Hematopoietic multipotent progenitor cell treated with erythropoietin and hydrocortisone succinate and interleukin-3 and kit ligand, for 8 days (in vitro differentiated cells): ENCODE measurements at places on chromosomes 6 and 20.

DNA sequence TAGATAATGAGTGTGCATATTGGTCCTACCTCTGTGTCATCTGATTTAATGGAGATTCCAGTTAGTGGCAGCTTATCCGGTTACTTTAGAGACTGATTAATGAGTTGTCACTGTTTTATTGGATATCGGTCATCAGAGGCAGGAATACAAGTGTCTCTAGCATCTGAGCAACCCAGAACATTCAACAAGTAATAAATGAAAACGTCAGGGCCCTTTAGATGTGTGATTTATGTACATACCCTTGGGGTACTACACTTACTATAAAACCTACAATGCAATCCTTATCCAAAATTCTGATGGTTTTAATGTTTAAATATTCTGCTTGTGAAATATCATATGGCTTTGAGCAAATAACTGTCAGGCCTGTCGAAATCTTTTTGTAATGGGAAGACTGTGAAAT, 1117.9 kb upstream of the FLRT3 start:
- no peak for DNase-seq

DNA sequence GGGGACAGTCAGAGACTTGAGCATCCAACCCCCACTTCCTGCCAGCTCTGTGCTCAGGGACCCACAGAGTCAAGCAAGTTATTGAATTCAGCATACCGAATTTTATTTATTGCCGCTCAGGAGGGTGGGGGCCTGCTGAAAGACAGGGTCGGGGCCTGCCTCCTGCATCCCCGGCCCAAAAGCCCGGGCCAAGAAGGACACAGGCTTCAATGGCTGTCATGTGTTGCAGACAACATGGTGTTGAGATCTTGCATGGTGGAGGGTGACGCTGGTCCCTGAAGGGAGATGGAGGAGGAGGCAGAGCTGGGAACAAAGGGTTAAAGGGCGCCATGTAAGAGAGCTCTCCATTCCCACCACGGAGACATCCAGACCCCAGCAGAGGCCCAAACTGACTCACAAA, 698 bp downstream of the SFTA2 start:
- no peak for DNase-seq

DNA sequence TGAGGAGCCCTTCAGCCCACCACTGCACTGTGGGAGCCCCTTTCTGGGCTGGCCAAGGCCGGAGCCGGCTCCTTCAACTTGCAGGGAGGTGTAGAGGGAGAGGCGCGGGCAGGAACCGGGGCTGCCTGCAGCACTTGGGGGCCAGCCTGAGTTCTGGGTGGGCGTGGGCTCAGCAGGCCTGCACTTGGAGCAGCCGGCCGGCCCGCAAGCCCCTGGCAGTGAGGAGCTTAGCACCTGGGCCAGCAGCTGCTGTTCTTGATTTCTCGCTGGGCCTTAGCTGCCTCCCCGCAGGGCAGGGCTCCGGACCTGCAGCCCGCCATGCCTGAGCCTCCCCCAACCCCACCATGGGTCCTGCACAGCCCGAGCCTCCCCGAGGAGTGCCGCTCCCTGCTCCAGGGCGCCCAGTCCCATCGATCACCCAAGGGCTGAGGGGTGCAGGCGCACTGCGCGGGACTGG, 101.7 kb upstream of the ADGRB3 start:
- no peak for DNase-seq

DNA sequence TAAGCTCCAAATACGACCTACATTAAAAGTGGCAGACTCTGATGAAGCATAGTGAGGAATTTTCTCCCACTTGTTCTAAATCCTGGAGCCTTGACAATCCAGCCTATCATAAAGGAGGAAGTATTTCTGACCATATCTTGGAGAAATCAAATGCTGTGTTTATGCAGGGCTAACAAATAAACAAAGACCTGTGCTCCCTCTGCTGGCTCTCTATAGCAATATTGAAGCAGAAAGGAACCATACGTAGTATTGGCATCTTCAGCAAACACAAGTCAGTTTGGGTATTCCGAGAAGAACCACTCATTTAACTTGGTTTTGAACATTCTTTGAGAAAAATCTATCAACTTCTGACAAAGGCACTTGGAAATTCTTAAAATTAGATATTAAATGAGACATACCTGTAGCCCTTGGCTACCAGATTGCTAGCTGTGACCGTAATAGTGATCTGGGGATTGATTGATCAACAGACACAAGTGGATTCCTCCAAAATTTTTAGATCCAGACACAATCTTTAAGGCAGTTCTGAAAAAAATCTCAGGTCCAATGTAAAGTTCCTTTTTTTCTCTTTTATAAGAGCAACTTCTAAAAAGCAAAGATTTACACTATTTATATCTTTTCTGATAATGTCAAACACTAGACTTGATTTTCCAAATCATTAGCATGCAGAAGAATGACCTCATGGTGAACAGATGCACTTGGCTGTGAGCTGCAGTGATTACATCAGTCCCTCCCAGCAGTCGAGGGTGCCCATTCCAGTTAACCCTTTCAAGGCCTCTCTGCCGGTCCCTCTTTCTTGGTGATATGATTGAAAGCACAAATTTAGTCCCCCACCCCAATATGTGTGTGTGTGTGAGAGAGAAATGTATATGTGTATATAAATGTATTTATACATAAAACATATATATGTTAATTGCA, 40.2 kb downstream of the INSM1 start:
- no peak for DNase-seq

GRCh38 chr6:151024597-151024996, 159.1 kb downstream of the MTHFD1L start:
- DNase-seq: no peak

DNA sequence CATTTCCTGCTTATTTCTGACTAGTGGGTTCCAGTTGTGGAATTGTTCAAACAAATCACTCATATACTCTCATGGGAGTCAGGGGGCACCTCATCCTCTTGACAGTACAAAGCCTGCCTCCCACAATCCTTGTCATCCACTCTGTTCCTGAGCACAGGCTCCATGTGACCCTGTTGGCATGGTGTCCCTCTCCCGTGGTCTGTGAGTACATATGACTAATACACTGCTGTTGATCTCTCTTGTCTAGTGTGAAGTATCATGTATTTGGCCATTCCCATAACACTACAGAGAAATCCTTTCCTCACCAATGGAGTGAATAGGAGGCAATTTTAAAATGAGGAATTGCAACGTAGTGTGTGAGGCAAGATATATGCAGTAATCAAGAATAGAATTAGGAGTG, 185.3 kb downstream of the OGFRL1 start:
- DNase-seq: no peak

DNA sequence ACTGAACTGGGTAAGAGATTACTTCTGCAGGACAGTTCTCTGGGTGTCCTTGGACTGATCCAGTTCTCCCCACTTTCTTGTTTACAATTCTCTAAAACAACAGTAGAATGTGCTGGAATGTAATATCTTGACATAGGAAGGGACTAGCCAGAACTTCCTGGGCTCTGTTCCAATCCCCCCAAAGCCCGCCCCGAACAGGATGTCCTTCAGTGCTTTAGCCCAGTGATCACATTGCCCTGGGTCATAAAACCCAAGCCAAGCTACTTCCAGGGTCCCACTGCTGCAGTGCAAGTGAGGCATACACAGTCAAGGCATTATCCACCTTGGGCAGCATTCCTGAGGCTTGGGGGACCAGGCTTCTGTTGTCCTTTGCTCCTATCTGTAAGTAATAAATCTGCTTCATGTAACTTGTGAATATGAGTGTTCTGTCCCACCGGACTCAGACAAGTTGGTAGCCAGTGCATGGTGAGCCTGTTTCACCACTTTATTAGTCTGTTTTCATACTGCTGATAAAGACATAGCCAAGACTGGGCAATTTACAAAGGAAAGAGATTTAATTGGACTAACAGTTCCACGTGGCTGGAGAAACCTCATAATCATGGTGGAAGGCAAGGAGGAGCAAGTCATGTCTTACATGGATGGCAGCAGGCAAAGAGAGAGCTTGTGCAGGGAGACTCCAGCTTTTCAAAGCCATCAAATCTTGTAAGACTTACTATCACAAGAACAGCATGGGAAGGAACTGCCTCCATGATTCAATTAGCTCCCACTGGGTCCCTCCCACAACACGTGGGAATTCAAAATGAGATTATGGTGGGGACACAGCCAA, 23.5 kb downstream of the FITM2 start:
- no peak for DNase-seq

DNA sequence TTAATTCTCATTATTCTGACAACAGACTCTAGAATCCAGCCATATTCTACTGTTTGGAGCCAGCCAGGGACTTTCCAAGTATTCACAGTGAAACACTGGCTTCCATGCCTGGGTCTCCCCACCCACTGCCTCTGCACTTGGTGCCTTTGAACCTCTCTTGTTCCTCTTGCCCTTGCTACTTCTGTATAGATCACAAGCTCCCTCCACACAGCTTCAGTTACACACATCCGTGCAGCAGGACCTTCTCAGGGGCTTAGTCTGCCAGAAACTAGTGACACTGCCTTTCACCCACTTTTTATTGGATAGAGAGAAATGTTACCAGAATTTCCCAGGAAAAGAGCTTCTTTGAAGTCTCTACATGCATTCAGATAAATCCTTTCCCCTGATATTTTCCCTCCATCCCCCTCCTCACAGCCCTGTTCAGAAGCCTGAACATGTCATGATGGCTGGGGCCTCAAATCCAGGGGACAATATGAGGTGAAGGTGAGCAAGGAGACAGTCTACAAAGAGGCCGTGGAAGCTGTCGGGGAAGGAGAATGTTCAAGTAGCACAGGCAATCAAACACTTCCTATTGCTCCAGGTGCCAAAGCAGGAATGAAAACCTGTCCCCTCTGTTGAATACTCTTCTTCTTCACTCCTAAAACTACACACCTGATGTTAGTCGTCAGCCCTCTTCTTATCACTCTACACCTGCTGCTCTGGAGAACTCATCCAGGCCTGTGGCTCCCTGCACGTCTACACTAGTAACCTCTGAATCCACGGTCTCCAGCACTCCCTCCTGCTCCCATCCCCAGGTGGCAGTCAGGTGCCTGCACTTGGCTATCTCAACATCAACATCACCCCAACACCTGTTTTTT, 20.2 kb upstream of the HLA-DOA start:
- DNase-seq: peak; percentile 9

- DNase-seq: no peak
These were observed 13.8 kb upstream of the GJE1 start for GRCh38 chr6:142118925-142119324.

DNA sequence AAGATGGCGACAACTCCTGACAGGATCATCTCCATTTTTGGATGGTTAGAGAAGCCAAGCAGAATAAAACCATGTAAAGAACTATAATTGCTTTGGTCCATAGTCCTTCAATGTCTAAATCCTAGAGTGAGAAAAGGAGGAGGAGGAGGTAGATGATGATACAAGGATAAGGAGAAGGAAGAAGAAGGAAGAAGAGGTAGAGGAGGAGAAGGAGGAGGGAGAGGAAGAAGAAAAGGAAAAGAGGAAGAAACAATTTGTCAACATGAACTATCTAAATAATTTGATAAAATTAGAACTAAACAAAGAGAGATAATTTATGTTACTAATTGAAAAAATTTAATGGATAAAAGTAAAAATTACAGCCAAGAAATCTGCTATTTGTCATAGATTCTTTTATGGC, at the start of gene OR2W1:
OR2W1 (minus strand) TSS at position 101 of the 400 bp plus-strand sequence; CDS start at position 101, 0 bp downstream.
- DNase-seq: no peak

DNA sequence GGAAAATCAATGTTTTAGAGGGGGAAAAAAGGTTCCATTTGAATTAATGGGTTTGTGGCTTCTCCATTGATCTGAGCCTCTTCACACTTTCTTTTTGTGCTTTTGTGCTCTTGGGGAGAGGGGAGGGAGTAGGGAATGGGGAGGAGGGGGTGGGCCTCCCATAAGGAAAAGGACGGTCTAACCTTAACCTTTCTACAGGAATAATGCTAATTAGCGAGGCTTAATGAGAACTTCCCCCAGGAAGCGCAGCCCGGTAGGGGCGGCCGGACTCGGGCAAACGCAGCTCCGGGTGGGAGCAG, 103.0 kb downstream of the NOL4L start:
- no peak for DNase-seq

DNA sequence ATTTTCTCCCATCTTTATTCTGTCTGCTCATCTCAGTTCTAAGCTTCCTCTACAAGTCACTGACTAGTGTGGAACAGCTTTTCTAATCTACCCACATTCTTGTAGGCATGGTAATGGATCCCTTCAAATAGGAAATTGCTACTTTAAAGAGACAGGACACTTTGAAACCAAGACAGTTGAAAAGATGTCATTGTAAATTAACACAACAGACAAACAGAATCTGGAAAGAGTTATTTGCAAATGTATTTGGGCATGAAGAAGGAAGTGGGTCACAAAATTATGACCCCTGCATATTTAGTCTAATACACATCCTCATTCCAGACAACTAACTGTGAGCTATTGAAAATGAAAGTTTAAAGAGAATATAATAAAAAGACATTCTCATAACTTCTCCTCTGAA, 298.2 kb upstream of the MARCKS start:
- no peak for DNase-seq

DNA sequence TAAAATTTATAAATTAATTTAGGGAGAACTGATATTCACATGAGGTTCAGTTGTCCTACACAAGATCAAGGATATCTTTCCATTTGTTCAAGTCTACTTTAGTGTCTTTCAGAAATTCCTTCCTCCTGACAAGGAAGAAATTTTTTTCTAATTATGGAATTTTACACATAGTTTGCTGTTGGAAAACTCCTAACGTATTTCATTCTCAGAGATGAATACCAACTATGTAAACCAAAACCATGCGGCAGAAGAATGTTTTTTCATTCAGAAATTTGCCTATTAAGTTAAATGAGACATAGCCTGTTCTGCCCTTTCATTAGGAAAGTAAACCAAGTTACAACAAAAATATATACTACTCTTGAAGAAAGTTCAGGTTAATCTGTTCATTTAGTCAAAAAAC, 111.2 kb upstream of the PRDM1 start:
- DNase-seq: no peak

- no peak for DNase-seq
These were observed 97.0 kb downstream of the RREB1 start for GRCh38 chr6:7204726-7205125.

- no peak for DNase-seq
These were observed 185.6 kb upstream of the CST7 start for GRCh38 chr20:24763386-24764026.

- DNase-seq: no peak
These were observed 69.6 kb upstream of the SMIM28 start for GRCh38 chr6:138307816-138308730.

DNA sequence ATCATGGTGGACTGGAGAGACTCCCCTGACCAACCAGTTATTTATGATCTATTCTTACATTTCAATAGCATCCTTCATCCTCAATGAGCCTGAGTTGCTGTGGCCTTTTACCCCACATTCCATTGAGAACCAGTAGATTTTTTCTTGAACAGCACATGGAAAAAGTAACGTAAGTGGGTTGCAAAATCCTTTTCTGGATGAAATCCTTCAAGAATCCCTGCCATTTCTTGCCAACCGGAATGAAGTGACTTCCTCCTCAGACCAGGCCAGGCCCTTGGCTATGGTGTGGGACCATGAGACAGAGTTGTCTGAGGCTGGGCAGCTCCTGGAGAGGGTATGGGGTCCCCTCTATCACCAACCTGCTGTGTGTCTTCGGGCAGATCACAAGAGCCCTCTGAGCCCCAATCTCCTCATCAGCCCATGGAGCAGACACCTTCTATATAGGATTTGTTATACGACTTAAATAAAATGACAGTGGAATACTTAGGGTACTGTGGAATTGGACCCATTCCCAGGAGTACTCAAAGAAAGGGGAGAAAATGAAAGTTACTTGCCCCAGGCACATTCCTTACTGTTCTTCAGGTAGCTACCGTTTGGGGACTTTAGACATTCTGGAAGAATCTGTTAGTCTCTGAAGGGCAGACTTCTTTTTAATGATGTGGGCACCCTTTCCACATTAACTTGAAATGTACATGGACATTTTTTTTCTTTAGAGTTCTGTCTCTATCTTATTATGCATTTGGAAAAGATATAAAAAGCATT, 10.9 kb downstream of the EYA2 start:
- DNase-seq: no peak

- no peak for DNase-seq
These were observed 11.5 kb downstream of the RNF146 start for GRCh38 chr6:127277878-127278843.
